ENCODE measurements at places on chromosomes 7 and 10.

DNA sequence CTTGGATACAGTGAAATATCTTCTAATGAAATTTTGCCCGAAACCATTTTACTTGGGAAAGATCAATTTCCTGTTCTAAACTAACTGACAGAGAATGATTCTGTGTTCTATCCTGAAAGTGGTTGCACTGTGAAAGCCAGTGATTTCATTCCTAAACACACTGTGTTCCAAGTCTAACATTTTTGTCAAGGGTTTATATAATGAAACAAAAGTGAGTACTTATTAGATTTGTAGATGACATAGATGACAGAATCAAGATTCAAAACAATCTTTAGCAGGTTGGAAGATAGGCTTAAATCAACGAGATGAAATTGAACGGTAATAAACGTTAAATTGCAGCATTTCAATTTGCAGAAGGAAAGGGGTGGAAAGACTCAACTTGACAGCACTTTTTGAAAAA, 13.3 kb downstream of the KAT6B start:
- no peak for DNase-seq

- DNase-seq: no peak
These were observed 48.0 kb upstream of the CYP2C9 start for GRCh38 chr10:94890264-94891022.

DNA sequence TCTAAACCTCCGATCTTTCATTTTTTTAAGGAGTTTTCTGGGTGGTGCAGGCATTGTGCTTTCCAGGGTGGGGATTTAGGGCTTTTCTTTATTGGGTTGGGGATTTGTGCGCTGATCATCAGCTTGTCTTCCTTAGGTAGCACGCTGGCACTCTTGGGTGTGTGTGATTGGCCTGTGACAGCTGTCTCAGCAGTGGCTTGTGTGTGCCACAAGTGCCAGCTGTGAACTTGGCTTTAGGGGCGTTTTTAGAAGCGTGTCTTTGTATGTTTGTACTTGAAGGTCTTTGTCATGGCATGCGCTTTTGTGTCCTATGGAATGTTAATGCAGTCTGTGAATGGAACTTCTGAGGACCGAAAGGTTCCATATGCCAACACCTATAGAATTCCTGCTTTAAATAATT, 788 bp downstream of the AKAP9 start:
- no peak for DNase-seq

DNA sequence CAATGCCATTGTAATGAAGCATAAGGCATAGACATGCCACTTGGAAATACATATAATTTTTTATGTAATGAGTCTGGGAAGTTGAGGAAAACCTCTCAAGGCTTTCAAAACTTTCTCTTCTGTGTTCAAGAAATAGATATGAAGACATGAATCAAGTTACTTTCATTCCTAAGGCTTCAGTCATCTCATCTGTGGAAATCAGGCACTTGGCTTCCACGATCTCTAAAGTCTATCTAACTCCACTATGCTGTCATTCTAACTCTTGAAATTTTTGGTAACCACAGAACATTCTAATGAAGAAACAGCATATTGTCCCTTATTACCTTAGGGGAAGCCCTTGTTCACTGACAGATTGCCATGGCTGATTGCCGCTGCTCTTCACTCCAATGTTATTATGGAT, 242.6 kb downstream of the CNTNAP2 start:
- no peak for DNase-seq

GRCh38 chr10:125812128-125812750, 10.8 kb downstream of the UROS start:
- DNase-seq: no peak

- DNase-seq: no peak
These were observed 69.7 kb upstream of the MGMT start for GRCh38 chr10:129397198-129397974.

- no peak for DNase-seq
These were observed 47.4 kb downstream of the ALOX5 start for GRCh38 chr10:45421221-45422097.

GRCh38 chr10:28587970-28588290, 55.0 kb downstream of the WAC start:
- DNase-seq: no peak

DNA sequence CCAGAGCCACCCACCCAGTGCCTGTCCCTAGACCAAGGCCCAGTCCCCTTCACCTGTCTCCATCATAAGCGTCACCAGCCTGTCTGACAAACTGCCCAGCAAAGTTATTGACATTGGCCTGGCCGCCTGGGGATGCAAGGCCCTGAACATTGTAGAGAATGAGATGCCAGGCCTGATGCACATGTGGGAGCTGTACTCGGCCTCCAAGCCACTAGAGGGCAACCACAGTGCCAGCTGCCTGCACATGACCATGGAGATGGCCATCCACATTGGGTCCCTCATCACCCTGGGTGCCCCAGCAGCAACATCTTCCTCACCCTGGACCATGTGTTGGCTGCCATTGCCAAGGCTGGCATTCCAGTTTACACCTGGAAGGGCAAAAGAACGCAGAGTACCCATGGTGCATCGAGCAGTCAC, 63.7 kb upstream of the ANTXRL start:
- no peak for DNase-seq

- DNase-seq: no peak
These were observed 26.2 kb upstream of the ECHDC3 start for GRCh38 chr10:11715815-11716494.

DNA sequence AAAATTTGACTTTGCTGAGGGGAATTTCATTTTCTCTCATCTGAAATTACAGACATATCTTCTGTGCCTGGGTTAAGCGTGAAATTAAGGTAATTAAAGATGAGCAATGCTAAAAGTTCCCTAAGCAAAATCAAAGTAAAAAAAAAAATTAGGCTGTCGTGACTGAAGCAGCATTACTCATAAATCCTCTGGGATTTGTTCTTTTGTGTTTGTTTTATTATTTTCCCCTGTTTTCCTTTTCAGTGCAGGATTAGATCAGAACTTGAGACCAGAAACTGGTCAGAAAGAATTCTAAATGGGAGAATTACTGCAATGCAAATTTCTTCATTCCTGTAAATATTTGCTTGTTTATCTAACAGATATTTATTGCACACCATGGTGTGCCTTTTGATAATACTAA, 141.4 kb upstream of the BET1 start:
- no peak for DNase-seq

DNA sequence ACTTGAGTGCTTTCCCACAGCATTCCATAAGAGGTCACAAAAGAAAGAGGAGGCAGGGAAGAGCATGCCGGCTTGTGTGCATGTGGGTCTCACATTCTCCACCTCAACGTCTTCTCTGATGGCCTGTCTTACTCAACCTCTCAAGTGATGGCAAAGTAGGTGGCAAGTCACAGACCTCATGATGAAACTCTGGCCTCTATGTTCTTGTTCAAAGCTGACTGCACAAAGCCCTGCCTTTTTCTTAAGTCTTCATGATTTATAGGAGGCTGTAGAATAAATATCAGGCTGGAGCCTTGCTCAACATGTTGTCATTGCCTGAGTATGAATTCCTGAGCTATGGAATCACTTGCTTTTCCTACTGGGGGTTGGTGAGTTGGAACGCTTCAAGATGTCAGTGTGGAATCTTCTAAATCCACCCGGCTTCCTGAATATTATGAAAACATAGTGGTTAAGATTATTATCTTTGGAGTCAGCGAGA, 213.6 kb upstream of the INHBA start:
- DNase-seq: peak; percentile 77

DNA sequence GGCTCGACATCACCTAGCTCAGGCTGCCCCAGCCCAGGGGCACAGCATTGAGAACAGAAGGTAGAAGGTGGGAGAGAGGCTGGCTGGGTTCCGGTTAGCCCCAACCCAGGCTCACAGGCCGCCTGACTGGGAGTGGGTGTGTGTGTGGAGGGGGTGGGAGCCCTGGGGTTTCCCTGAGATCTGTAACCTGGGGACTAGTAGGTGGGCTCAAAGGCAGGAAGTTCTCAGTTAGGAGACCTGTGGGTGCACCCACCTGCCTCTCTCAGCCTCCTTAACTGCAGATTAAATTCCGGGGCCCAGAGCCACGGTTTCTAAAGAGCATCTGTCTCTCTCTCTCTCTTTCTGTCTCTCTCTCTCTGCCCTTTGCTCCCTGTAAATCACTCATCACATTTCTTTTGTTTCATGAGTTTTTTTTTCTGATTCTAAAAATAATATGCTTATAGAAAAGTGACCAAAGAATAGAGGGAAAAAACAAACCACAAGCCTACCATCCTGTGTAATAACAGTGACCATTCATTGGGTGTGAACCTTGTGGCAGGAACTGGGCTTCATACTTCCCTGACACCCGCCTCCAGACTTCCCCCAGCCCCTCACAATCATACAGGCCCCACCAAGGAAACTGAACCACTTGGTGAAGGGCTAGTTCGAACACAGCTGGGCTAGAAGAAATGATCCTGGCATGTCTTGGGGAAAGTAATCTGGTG, 83.4 kb upstream of the SMNDC1 start:
- no peak for DNase-seq

DNA sequence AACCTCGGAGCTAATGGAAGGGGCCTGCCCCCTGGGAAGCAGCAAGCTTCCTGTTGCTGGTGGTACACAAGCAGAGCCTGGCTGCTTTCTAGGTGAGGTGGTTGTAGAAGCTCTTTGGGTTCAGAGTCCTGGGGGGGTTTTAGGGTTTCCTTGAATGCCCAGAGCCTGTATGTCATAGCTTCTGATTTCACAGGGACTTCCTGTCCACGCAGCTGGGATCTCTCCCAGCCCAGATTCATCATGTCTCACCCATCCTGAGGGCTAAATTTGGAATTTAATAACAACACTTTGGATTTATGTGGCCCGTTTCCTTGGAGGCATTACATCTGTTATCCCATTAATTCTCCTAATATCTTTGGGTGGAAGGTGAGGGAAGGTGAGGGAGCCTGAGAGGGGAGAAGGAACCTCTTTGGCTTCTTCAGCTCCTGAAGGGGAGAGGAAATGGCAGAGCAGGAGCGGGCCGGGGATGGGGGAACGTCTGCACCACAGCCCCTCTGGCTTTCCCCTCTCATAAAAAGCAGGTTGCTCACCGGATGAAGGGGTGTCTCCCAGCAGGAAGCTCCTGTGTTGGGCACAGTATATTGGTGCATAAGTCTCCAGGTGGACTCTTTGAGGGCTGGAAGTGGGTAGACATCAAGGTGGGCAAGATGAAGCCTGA, 19.7 kb downstream of the RPS24 start:
- no peak for DNase-seq

- peak; percentile 33 for DNase-seq
These were observed 165.8 kb upstream of the PRSS1 start for GRCh38 chr7:142583446-142583845.

DNA sequence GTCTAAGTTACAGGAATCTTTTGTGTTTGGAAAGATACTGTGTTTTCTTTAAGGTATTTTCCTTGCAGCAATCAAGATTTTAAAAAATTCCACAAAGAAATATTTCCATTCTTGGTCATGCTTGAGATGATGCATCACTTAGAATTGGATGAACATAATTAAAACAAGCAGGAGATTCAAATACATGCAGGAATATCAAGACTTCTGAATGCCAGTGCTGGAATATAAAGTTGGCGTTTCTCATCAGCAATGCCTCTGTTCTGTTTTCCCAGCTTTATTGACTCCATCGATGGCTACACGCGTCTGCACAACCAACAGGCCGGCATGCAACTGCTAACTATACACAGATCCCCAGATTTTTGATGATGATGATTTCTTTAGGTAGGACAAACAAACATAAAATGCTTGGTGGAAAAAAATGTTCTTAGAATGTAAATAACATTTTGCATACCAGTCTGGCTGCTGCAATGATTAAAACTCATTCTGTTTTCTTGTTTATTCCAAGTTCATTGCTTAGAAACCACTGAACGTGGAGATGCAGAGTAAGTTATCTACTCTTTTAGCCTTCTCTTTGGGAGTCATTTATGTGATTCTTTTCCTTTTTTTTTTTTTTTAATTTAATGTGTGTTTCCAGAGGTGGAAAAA, 91.3 kb upstream of the FAM171A1 start:
- DNase-seq: no peak

DNA sequence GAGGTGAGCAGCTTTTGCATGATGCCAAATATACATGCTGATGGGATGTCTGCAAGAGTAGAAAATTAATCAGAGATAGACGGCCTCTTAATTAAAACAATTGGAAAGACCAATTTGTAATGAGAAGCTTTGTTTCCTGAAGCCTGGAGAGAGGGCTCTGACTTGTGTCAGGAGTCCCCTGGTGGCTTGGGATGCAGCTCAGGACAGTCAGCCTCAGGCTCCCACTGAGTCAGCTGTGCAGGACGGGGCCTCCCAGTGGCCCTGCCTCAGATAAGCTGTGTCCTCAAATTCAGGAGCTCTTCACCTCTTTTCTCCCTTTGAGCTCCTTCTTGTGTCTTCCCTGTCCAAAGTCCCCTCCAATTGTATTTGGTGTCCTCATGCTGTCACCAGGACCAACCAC, 438.9 kb upstream of the PODXL start:
- no peak for DNase-seq

GRCh38 chr7:128217967-128218652, 23.0 kb upstream of the LEP start:
- no peak for DNase-seq

GRCh38 chr7:149715476-149715875, 57.9 kb downstream of the ZNF467 start:
- no peak for DNase-seq

GRCh38 chr7:141123522-141123921, 49.7 kb downstream of the TMEM178B start:
- no peak for DNase-seq

- DNase-seq: no peak
These were observed 912.0 kb downstream of the SORCS1 start for GRCh38 chr10:106252541-106252940.

- no peak for DNase-seq
These were observed 215.2 kb downstream of the RPS24 start for GRCh38 chr10:78248651-78249464.

DNA sequence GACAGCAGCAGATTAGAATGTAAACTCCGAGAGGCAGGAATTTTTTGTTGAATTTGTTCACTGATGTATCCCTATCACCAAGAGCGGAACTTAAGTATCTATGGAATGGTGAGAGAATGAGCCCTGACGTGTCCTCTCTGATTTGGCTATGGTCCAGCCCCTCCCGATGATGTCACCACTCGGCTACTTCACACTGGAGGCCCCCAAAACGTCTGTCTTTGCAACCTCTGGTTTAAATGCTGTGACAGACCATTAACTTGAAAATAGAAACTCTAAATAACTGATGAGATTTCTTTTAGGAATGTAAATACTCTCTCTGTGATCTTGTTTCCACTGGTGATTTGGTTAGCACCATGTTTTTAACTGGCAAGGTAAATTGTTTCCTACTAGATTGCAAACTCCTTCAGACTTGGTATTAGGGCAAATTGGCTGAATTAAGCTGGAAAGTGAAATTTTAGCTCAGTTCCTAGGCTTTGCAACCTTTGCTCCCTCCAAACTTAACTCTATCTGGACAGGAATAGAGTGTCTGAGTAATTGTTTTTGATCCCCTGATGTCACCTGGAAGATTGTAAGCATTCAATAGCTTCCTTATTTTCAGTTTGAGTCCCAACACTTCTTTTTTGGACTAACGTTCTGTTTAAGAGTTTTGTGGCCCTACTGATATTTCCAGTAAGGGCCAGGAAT, 19.1 kb downstream of the SLC16A12 start:
- peak; percentile 73 for DNase-seq
